ENCODE measurements at places on chromosomes 13 and 19.
A peak's percentile ranks its signal among the peaks of the same experiment; 100 is the strongest.

- no peak for DNase-seq
These were observed 6.4 kb upstream of the SLC46A3 start for GRCh38 chr13:28725046-28725610.

DNA sequence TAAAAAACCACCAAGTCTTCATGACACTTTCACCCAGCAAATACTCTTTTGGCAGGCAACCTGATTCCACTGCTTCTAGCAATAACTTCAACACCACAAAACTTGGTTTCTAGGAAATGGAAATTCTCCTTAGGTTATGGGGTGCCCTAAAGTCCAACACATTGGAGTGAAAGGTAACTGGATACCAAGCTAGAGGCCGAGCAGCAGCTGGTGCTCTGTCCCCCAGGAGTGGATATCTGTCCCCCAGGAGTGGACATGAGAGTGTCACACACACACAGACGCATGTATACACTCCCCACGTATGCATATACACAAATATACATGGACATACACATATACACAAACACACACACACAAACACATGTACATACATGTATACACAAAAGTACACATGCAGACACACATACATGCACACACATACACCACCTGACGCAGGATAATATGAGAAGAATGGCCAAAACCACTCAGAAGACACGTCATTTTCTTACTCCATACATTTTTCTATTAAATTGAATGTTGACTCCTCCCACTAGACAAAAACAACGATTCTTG, 50.8 kb downstream of the RFX2 start:
- no peak for DNase-seq

GRCh38 chr13:66700117-66700601, 530.0 kb downstream of the PCDH9 start:
- no peak for DNase-seq

DNA sequence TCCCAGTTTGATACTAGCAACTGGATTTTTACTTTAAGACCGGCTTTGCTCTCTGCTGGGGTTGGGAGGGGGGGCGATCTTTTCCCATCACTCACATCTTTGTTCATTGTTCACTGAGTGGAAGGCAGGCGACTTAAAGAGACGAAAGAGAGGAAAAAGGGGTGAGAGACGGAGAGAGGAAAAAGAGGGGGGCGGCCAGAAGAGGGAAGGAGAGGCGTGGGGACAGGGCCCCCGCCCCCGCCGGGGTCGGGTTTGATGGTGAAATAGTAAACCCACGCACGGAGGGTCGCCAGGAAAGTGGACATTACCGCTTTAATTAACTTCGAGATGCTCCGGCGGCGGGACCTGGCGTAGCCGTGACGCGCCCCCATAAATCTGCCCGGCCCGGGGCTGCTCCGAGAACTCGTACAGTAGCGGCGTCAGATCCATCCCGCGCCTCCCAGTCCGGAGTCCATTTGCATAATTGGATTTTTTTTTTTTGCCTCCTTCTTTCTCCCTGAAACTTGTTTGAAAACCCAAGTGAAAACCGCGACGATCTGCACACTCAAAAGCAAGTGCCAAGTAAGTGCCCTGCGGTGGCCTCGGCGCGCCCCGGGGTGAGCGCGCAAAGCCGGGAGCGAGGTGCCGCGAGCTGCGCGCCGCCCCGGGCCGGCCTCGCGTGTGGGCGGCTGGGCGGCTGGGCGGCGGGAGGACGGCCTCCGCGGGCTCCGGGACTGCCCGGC, 143.9 kb upstream of the ZNF536 start:
- DNase-seq, result no peak

- no peak for DNase-seq
These were observed 99.4 kb upstream of the ZNF507 start for GRCh38 chr19:32246006-32246405.

GRCh38 chr13:72286421-72286820, 419.4 kb upstream of the DACH1 start:
- no peak for DNase-seq

- DNase-seq, result no peak
These were observed 208.9 kb downstream of the PRR20E start for GRCh38 chr13:57375876-57376275.

DNA sequence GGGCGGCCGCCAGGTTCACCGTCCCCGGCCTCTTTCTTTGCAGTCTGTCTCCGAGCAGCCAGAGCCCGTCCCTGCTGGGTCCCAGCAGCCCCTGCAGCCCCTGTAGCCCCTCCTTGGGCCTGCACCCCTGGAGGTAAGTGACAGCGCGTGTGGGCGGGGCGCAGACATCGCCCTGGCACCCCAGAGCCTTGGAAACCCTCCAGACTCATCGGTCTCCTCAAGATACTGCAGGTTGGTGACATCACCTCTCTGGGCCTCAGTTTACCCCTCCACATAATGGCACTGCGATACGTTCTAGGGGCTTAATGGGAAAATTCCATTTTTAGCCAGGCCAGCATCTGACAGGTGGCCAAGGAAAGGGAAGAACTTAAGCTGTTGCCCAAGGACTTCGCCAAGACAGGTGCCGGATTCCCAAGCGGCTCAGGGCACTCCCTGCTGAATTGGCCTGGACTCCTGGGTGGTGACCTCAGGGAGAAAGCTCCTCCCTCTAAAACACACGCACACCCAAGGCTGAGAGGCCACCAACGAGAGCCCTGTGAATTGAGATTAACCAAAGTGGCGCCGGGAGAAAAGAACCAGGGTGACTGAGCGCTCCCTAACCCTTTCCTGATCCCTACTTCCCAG, 13.1 kb downstream of the MAST3 start:
- no peak for DNase-seq

- DNase-seq, result no peak
These were observed at the start of gene COMP for GRCh38 chr19:18790566-18791314. Gene COMP (minus strand): TSS chr19:18791305. CDS start chr19:18791269, 36 bp downstream.

- DNase-seq, result no peak
These were observed 22.1 kb downstream of the MYO9B start for GRCh38 chr19:17097593-17098126.

- DNase-seq, result no peak
These were observed 855.7 kb downstream of the SLITRK5 start for GRCh38 chr13:88526853-88527215.

GRCh38 chr13:60398907-60399589, 2.0 kb downstream of the TDRD3 start:
- no peak for DNase-seq

DNA sequence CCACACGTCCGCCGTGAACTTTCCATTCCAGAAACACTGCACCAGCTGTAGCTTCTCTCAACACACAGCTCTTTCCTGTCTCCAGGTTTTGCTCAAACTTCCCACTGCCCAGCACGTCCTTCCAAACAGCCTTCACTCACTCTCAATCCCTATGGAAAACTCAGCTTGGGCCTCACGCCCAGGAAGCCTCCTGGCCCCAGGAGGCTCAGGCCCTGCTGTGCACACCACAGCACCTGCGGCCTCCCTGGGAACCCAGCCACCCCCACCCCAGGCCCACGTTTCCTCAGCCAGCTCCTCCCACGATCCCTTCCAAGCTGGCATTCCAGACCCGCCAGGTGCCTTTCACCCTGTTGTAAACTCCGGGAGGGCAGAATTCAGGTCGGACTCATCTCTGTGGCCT, 35.2 kb downstream of the C13orf46 start:
- DNase-seq, result no peak

GRCh38 chr19:48415395-48415794, 21.9 kb downstream of the GRIN2D start:
- DNase-seq, result peak; percentile 63

DNA sequence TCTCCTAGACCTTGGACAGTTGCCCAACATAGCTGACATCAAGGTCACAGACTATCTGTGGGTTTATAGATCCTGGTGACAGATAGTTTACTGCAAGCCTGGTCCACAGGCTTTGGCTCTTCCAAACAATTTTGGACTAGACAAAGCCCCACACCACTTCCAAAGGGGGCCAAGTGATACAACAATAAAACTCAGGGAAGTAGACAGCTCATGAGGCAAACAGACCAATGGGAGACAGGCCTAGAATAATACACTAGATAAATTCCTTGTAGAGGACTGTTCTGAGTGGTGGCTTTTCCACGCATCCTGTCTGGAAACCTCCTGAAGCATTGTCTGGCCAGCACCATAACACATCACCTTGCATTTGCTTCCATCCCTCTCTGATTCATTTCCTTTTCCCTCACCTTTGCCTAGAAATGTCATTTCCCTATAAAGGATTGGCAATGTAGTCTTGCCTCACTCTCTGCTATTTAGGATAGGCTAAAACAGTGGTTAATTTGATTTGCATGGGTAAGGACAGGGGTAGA, 284.2 kb downstream of the POU4F1 start:
- no peak for DNase-seq

DNA sequence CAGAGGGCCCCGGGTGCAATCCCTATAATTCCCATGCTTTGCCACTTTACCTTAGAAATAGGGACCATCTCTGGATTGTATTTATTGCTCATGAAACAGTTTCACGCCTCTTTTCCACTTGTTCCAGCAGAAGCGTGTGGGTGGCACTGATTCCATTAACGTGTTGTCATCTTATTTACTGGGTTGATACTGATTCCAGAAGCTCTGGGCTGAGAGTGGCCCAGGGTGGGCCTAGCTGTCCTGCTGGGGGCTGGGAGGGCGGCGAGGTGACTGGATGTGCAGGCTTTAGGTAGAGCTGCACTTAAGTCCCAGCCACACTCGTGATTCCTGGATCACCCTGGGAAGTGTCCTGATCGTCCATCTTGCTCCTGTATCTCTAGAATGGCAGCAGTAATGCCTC, 155.0 kb downstream of the TEX29 start:
- no peak for DNase-seq

- DNase-seq, result no peak
These were observed 2.4 kb upstream of the OR7A5 start for GRCh38 chr19:14837391-14837790.

DNA sequence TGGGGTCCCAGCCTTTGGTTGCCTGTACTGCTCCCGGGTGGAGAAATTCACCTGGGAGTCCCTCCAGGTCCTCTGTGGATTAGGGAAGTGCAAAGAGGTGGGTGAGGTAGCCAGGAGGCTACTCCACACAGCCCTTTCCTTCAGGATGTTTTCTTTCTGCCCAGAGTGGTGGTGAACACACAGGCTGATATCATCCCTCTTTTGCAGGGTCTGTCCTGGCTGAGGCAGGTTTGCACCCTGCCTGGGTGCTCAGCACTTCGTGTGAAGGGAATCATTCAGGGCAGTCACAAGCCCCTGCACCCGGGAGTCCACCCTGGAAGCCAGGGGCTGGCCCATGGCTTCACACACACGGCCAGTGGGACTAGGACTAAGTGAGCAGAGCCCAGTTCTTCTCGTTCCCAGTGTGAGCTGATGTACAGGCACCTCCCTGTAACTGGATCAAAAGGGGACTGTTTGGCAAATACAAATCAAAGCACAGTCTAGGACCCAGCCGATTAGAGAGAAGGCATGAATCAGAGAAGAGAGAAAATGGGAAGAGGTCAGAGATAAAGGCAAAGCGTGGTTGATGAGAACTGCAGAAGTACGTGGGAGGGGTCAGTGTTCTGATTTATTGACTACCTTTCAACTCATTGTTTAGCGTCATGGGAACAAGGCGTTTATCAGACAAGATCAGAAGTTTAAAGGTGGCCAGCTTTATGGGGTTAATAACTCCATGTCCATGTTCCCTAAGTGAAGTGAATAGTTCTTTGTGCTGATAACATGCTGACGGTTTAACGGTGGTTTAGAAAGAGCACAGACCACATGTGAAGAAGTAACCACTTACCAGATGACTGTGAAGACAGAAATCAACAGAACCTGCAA, 30.4 kb upstream of the SPATA13 start:
- DNase-seq, result no peak

DNA sequence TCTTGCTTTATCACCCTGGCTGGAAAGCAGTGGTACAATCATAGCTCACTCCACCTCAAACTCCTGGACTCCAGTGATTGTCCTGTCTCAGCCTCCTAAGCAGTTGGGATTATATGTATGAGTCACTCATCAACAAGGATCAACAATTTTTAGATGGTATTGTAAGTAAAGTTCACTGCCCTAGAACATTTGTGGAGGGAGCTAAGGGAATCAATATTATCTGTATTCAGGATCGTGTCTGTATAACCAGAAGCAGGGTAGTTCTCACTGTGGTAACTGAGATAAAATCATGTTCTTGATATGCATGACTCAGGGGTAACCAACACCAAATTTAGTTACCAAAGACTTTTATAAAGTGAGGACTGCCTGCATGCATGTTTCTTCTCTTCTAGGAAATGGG, 27.0 kb downstream of the ZMYM5 start:
- no peak for DNase-seq

GRCh38 chr19:33226550-33227241, 1.0 kb upstream of the SLC7A10 start:
- DNase-seq, result no peak

- DNase-seq, result no peak
These were observed 435.6 kb downstream of the PCDH9 start for GRCh38 chr13:66794340-66795031.
